ENCODE measurements at places on chromosomes 6 and 20. TPM values are rescaled to one million over a fixed set of nuclear protein-coding genes. Genes with fewer than 3 reads are reported as not detected.

The STMN3 gene
- total RNA-seq = 10.0 TPM

The SLX4IP gene
- total RNA-seq = 5.0 TPM

The CST2 gene
- total RNA-seq = not detected

The LHFPL5 gene
- total RNA-seq = not detected

The TUBB2B gene
- 8.4 TPM for total RNA-seq

The MRAP2 gene
- 0.32 TPM for total RNA-seq

The LY6G6F gene
- total RNA-seq = not detected

The CLDN20 gene
- total RNA-seq = not detected

The RREB1 gene
- 32.1 TPM for total RNA-seq

The SPATS1 gene
- total RNA-seq = not detected

The CHRNA4 gene
- total RNA-seq = not detected

The OLIG3 gene
- total RNA-seq = not detected

The SNAP25 gene
- total RNA-seq = 0.73 TPM
